ENCODE measurements at places on chromosomes 1 and 21.
A peak's percentile ranks its signal among the peaks of the same experiment; 100 is the strongest.

- no peak for DNase-seq
These were observed 160.9 kb downstream of the PTPRU start for GRCh38 chr1:29397256-29397590.

GRCh38 chr1:247298701-247299100, 33.0 kb downstream of the ZNF496 start:
- DNase-seq, result peak; percentile 65

GRCh38 chr1:160164121-160164520, 12.7 kb downstream of the ATP1A4 start:
- DNase-seq, result no peak

GRCh38 chr1:237975903-237976302, 85.2 kb upstream of the ZP4 start:
- DNase-seq, result no peak
